ENCODE measurements at places on chromosomes 6 and 20. TPM values are rescaled to one million over a fixed set of nuclear protein-coding genes. Genes with fewer than 3 reads are reported as not detected.

DNA sequence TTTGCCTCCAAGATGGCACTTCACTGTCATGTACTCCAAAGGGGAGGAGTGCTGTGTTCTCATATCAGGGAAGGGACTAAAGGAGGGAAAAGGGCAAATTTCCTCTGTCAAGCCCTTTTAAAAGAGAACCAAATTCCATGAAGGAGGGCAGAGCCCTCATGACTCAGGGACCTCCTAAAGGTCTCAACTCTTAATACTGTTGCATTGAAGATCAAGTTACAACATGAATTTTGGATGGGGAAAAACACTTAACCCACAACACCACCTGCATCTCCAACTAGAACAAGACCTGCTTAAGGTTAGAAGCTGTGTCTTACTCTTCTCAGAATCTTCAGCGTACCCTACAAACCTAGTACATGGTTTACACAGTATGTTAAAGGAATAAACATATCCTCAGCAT is 23.7 kb upstream of the FBXO30 start:
- DNase-seq: no peak

- no peak for DNase-seq
These were observed 43.3 kb downstream of the IRAK1BP1 start for GRCh38 chr6:78910591-78911171.

GRCh38 chr20:35048739-35049138 is 43.9 kb downstream of the TRPC4AP start:
- DNase-seq: no peak

DNA sequence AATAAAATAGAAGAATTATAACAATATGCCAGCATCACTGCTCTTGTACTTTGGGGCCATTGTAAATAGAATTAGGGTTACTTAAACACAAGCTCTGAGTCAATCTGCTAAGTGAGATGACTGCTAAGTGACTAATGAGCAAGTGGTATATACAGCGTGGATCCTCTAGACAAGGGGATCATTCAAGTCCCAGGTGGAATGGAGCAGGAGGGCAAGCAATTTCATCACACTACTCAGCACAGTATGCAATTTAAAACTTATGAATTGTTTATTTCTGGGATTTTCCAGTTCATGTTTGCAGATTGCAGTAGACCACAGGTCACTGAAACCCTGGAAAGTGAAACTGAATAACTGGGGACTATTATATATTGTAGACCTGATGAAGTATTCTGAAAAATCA is 235.3 kb downstream of the BTBD3 start:
- DNase-seq: no peak

- no peak for DNase-seq
These were observed 20.7 kb upstream of the ASIP start for GRCh38 chr20:34220561-34220960.

- DNase-seq: no peak
These were observed 2.2 kb downstream of the PRRC2A start for GRCh38 chr6:31622684-31623091.

GRCh38 chr6:108437821-108438220 is 122.9 kb upstream of the FOXO3 start:
- no peak for DNase-seq

GRCh38 chr6:148943451-148943850 is 196.6 kb downstream of the UST start:
- DNase-seq: no peak

GRCh38 chr6:65780691-65781090 is 73.7 kb upstream of the EYS start:
- no peak for DNase-seq

DNA sequence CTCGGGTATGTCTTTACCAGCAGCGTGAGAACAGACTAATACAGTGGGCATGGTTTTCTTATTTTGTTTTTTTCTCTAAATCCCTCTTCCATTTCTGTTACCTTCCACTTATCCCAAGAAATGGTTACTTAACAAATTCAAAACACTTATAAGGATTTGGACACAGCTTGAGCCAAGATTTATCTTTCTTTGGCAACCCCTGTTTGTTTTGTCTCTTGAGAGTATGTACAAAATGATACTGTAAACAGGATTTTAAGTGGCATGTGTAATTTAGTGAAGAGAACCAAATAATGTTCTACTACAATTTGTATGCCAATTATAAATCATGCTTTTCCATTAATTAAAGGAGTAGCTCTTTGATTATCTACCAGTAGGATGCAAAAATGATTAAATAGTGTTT is 51.4 kb downstream of the PPP1R14C start:
- DNase-seq: no peak

DNA sequence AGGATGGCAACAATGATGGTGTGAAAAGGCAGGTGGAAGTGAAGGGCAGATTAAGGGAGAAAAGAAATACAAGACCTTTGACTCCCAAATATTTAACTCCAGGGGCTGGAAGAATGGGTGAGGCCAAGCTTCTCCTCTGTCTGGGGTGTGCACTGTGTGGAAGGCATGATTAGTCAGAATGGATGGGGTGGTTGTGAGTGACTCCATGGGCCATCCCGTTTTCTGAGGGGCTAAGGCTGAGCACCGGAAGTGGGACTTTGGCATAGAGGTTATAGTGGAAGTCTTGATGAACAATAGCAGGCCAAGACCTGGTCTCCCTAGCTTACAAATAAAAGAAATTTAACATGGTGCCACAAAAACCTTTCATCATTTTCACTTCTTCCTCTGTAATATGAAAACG is 12.1 kb downstream of the E2F3 start:
- no peak for DNase-seq

MYO6 gene
- 5.4 TPM for total RNA-seq

HLA-DOB gene
- 0.97 TPM for total RNA-seq

KCNK5 gene
- 27.6 TPM for total RNA-seq
